ENCODE measurements at places on chromosomes 2 and 18. TPM values are rescaled to one million over a fixed set of nuclear protein-coding genes. Genes with fewer than 3 reads are reported as not detected.

DNA sequence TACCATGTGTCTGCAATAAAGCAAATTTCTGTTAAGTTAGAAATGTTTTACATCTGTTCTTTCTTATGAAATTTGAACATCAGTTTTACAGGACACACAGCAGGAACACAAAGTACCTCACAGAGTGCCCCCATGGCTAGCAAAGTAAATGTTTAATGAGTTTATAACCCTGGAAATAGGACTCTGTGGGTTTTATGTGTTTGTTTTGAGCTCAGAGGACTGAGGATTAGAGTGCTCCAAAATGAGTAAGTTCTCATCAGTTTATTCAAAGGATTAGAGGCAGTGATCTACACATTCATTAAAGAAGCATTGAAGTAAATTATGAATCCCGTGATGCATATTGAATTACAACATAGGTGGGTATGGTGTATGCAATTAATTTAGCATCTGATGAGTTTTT lies 281.8 kb downstream of the GULP1 start:
- DNase-seq: no peak

DNA sequence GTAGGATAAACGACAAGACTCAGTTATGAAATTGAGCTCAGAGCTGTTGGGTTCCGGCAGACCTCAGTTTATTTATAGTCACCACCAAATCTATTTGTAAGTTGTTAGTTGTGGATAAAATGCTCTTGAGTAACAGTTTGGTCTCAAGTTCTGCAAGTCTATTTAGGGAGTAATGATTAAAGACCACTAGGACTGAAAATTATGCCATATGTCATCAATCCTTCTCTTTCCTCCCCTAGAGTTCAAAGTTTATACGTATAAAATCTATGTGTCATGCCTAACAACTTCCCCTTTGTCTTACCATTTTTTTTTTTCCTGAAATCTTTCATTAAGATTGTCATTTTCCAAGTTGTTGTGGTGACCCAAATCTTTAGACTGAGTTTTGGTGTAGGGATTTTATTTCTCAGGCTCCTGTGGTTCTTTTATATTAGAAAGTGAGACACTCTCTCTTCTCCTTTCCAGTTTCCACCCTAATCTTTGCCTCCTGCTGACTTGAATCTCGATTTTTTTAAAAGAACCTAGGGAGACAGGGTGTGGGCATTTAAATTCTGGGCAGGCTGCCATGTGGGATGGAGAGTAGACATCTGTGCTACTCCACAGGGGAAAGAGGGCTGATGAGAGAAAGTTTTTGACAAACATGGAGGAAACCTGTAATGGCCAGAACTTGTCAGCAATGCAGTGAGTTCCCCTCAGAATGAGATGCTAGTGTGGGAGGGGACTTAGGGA lies 51.0 kb downstream of the LAMA3 start:
- DNase-seq: no peak

- no peak for DNase-seq
Measured at GRCh38 chr2:28206762-28207161, 185.9 kb upstream of the FOSL2 start.

GRCh38 chr2:109213646-109214433 lies 84.8 kb downstream of the SH3RF3 start:
- DNase-seq: no peak

DNA sequence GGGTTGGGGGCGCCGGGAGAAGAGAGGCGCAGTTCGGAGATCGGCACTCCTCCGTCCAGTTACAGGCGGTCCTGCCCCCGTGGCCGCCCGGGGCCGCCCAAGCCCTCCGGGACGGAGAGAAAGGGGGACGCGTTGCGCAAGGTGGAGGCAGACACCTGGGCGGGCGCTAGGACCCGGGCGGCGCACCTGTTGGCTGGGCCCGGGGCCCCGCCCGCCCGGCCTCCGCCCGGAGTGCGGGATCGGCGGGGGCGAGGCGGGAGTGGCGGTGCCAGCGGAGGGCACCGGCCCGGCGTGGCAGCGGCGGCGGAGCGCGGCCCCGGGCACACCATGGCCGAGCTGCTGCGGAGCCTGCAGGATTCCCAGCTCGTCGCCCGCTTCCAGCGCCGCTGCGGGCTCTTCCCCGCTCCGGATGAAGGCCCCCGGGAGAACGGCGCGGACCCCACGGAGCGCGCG lies at the start of gene SGPP2:
SGPP2 (plus strand) TSS at position 268 of the 453 bp plus-strand sequence; CDS start at position 328, 60 bp downstream.
- DNase-seq: peak; percentile 35

- no peak for DNase-seq
Measured at GRCh38 chr2:72846171-72847095, 20.6 kb upstream of the EXOC6B start.

- no peak for DNase-seq
Measured at GRCh38 chr2:168993538-168993937, 37.6 kb downstream of the ABCB11 start.

DNA sequence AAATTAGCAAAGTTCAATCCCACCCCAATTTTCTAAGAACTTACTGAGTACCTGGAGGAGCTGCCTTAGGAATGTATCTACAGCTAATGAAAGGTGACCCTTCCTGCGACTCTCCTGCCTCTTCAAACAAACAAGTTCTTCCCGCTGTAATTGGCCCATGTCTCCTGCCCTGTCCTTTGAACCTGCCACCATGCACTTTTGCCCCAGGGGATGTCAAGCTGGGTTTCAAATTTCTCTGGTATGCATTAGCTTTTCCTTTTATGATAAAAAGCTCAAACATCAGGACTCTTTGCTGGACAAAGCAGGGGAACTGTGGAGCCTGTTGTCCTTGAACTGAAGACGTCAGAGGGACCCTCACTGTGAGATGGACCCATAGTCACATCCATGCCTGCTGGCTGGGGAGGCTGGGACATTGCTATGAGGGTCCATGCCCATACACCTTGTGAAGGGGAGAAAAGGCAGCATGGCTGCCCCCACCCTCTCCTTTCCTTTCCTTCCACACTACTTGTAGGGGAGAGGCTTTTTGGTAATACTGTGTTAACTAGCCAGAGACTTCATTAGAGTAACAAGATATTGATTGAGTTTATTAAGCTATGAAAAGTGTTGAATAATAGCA lies 210.7 kb upstream of the COPS8 start:
- no peak for DNase-seq

- DNase-seq: no peak
Measured at GRCh38 chr2:47075361-47076125, 79.6 kb downstream of the STPG4 start.

GRCh38 chr2:82811946-82812345 lies 1647.1 kb downstream of the SUCLG1 start:
- no peak for DNase-seq

DNA sequence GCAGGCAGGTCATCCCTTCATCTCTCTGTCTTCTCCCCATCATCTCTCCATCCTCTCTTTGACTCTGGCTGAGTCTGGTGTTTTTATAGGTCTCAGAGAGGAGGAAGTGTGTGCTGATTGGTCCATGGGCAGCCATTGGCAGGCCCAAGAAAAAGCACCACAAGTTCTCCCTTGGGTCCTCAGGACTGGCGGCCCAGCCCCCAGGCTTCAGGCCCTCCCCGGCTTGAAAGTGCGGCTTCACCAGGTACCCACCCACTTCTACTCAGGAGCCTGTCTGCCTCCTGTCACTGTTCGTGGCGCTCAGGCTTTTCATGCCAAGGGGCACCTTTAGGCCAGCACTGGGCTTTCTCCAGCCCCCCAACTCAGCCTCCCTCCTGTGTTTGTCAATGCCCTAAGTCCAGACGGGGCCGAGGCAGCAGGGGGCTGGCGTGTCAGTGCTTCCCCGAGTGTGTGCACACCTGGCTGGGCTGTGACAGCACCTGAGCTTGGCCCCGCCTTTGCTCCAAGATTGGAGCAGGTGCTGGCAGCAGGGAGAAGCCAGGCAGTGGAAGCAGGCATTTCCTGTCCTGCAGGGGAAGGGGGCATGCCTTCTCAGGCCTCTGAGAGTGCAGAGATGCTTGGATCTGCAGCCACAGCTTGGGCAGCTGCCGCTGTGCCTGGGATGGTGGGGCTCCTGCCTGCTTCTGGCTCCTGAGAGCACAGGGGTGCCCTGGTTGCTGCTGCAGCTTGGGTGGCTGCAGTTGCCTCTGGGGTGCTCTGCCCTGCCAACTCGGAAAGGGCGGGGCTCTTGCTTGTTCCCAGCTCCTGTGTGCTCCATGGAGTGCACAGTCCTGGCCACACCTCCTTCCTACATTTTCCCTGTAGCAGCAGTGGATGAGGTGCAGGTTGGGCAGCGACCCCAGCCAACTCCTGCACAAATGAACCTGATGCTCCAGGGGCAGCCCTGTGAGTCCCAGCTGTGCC lies 34.1 kb downstream of the FBXO48 start:
- DNase-seq: no peak

GRCh38 chr2:80482276-80482675 lies 177.7 kb upstream of the LRRTM1 start:
- DNase-seq: no peak

GRCh38 chr2:238382381-238382781 lies 44.3 kb upstream of the ASB1 start:
- DNase-seq: no peak

DNA sequence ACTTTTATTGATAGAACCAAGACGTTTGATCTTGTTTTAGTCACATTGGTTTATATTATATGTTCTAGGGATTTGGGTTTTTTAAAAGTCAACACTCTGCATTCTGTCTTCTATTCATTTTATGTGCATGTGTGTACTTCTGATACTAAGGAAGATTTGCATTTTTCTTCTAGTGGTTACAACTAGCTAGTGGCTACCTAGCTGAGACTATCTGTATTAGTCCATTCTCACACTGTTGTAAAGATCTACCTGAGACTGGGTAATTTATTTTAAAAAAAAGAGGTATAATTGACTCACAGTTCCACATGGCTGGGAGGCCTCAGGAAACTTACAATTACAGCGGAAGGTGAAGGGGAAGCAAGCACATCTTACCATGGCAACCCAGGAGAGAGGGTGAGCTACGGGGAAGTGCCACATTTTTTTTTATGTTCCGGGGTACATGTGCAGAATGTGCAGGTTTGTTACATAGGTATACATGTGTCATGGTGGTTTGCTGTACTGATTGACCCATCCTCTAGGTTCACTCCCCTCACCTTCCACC lies 69.9 kb downstream of the SP100 start:
- no peak for DNase-seq

DNA sequence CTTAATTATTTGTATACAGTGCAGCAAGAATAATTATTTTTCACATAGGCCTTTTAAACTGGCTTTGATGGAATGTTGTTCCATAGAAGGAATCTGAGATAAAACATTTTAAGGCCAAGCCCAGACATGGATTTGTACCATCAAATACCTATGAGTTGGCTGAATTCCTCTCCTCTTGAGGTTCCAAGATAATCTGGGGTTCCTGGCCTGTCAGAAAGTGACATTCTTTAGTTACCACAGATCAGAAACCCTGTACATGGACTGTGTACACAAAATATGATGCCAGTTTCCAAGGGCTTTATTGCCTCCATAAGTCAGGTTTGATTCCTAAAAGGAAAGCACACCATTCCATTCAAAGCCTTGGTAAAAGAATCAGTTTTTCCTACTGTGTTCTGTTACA lies 1256.7 kb upstream of the NRXN1 start:
- DNase-seq: no peak

DNA sequence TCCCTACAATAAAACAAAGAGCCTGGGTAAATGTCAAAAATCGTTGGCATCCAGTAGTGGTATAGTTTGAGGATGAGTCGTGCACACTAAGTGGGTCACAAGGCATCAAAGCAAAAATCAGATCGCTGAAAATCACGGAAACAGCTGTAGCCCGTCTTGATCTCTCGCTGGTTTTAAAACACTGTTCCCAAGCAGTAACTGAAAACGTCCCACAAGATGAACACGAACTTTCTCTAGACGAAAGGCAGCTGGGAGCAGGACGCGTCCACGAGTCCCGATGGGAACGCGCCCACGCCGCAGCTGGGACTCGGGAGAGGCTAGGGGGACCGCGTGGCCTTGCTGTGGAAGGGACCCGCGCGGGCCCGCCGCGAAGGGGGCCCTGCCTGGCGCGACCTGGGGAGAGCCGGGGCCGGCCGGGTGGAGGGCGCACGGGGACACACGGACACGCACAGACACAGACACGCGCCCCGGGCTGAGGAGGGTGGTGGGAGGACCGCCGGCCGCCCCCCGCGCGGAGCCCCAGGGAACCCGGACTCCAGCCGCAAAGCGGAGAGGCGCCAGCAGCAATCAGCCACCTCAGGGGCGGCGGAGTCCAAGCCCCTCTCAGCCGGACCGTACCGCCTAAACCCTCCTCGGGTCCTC lies 651 bp downstream of the STK17B start:
- DNase-seq: no peak

DNA sequence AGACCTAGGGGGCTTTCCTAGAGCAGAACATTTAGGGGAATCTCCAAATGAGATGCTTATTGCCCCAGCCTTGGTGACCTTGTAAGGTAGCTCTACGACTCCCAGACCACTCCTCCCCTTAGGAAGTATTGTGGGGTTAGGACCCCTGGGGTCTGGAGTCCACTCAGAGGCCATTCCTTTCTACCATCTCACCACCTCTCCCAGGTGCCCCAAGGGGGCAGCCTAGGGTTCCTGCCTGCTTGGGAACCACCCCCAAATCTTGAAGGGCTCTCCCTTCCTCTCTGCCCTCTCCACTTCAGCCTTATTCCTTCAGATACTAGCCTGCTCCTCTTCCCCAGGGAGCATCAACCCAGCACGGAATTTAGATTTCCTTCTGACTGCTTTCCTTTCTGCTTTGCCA lies 17.5 kb upstream of the EXOC6B start:
- no peak for DNase-seq

TRIM54 gene
- 0.26 TPM for total RNA-seq

FAP gene
- total RNA-seq: 1.8 TPM

UGT1A10 gene
- total RNA-seq: 47.5 TPM

LCLAT1 gene
- total RNA-seq: 40.7 TPM

C2orf78 gene
- total RNA-seq: not detected

EPAS1 gene
- 221 TPM for total RNA-seq

CAPN13 gene
- 44.4 TPM for total RNA-seq

MERTK gene
- 20.4 TPM for total RNA-seq

GCG gene
- total RNA-seq: 0.17 TPM

C2orf81 gene
- total RNA-seq: 12.9 TPM
